ENCODE measurements at places on chromosomes 7 and 10.

DNA sequence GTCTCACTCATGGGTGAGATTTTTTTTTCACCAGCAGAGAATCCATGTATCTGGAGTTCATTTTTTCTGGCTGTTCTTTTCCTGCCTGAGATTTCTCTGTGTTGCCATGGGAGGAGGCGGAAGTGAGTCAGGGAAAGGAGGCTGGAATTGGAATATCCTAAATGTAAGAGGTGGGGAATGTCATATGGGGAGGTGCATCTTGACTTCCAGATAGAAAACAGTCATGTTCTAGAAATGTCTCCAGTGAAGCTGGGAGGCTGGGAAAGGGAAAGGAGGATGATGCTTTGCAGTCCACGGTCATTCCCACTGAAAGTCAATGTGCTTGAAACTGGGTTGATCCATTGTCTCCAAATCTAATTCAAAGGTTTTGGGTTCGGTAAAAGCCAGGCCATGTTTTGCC lies 39.7 kb upstream of the HPS1 start:
- DNase-seq, result no peak

- no peak for DNase-seq
These were observed 118.7 kb upstream of the GJD4 start for GRCh38 chr10:35486297-35486990.

DNA sequence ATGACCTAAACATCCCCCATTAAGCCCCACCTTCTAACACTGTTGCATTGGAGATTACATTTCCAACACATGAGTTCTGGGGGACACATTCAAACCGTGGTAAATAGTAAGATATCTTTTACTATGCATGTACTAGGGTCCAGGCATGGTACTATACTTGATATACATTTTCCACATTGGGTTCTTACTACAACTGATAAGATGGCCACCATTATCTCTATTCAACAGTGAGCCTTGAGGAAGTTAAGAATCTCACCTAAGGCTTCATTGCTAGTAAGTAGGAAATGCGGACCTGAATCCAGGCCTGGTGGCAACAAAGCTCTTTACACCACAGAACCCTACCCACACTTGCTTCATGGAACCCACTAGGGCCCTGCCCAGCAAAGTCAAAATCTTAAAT lies 5.7 kb downstream of the PANK1 start:
- no peak for DNase-seq

GRCh38 chr10:12730809-12731519 lies 270.5 kb downstream of the CCDC3 start:
- no peak for DNase-seq

DNA sequence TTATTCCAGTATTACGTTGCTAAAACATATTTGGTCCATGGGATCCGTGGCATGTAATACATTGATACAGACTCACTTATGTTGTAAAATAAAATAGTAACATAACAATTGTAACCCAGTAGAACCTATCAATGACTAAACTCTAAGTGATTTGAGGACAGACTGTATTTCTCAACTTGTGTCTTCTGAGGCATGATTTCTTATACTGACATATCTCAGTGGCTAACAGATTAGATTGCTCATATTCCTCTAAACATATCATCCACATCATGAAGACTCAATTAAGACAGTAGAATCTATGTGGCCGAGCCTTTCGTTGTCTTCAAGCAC lies 72.3 kb downstream of the CREB5 start:
- DNase-seq, result no peak

GRCh38 chr7:93284908-93285307 lies 52.7 kb downstream of the VPS50 start:
- DNase-seq, result no peak

DNA sequence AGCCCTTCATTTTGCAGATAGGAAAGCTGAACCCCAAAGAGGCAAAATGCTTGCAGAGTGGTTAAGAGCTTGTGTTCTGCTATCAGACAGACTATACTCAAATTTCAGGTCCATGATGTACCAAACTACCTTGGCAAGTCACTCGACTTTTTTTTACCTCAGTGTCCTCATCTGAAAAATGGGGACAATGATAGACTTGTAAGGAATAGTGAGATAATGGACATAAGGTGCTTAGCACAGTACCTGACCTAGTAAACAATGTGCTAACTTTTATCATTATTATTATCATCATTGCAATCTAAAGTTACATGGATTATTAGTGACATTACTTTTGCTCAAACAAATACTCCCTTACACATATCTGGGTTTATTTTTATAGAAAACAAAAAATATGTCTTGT lies 79.4 kb upstream of the ARID5B start:
- no peak for DNase-seq

GRCh38 chr7:122454776-122455507 lies 150.4 kb upstream of the FEZF1 start:
- no peak for DNase-seq

DNA sequence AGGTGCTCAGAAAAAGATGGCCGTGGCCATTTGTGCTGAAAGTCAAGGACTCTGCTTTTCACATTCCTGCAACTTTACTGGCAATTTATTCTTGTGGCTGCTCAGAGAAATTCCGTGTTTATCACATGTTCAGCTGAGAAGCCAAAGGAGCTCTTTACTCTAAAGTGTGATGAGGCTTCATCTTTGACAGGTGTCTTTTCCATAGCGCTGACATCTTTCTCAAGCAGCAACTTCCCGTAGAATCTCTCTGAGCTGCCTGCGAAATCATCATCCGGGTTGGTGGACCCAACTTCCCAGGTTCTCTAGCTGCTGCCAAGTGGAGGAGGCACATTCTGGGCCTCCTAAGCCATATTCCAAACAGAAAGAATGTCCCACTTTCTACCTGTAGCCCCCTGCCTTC lies 16.9 kb upstream of the NPS start:
- DNase-seq, result no peak

DNA sequence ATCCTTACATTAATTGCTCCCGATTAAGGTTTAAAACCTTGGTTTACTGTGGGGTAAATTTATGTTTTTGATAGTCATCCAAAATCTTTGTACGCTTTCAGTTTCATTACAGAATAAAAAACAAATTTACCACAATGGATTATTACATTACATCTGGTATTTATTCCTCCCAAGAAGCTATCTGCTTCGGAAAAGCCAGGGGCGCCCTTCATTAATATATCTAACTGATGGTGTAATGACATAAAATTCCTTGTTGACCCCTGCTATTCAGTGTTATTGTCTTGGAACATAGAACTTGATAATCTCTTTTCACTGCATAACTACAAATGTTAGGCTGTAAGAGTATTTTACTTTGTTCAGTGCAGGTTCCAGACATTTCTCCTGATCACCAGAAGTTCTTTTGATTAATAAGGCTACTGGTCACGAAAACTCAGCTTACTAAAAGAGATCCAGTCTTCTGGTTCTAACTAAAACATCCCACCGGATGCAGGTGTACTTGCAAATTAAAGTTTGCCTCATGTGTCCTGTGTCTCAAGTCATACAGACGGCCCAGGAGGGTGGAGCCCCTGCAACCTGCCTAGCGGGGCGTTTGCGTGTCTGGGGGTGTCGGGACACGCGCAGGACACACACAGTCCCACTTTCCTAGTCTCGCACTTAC lies 581 bp upstream of the GLCCI1 start:
- no peak for DNase-seq

GRCh38 chr10:10092581-10092980 lies 925.1 kb upstream of the CELF2 start:
- no peak for DNase-seq

DNA sequence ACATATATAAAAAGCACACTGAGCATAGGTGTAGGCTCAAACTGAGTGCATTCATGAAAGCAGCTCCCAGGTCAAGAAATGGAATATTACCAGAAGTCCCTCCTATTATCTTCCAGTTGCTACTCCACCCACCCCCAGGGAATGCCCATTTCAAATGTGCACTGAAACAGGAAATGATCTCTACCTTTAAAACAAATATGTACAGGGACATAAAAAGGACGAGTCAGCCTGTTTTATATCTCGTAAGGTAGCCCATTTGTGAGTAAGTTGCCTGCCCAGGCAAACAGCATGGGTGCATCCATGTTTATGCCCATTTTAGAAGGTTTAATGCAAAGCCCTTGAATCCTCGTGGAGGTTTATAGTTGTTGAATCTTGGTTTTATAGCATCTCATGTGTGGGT lies 10.4 kb downstream of the FFAR4 start:
- no peak for DNase-seq

Measured in NCI-H774 (cell line).